Activated T-cell treated with anti-CD3 and anti-CD28 coated beads, Interleukin-2, amount 50 U/mL, for 4 hours (primary cell): ENCODE measurements at places on chromosomes 11 and 22. TPM values are rescaled to one million over a fixed set of nuclear protein-coding genes. Genes with fewer than 3 reads are reported as not detected.

GGT5 gene
- total RNA-seq: 0.19 TPM

DYNC2H1 gene
- 0.98 TPM for total RNA-seq

PLAAT2 gene
- not detected for total RNA-seq

DEUP1 gene
- not detected for total RNA-seq

OVCH2 gene
- total RNA-seq: not detected

CEND1 gene
- 1.7 TPM for total RNA-seq

NXPE1 gene
- total RNA-seq: not detected

OR8H1 gene
- not detected for total RNA-seq
